ENCODE measurements at places on chromosomes 3 and 15.

- no peak for DNase-seq
These were observed 15.3 kb upstream of the EBLN2 start for GRCh38 chr3:73046195-73046594.

DNA sequence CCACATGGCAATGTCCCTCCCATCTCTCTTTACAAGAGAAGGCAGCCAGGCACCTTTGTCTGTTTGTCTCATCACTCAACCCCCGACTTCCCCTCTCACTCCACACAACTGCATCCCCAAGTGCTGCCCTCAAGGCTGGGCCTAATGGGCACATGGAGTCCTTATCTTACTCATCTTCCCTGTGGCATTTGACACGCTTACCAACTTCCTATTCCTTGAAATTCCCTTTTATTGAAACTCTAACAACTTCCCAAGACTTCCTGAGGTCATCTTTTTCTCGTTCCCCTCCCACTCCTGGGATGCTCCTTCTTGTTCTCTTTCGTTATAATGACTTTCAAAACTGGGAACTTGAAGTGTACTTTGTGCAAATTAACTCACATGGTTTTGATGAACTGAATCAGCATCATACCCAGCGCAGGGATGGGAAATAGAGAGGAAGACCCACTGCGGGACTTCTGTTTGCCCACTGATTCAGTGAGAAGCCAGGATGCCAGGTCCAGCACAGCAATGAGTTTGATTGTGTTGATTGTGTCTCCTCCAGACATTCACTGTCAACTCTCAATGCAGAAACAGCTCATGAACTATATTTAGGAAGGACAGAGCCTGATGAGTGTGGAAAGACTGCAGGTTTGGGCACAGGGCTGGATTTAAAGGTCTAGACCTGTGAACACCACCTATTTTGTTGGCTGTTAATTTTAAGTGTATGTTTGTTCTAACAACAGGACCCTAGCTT is 104.7 kb upstream of the TNIK start:
- DNase-seq = no peak

GRCh38 chr3:62503516-62503915 is 130.2 kb upstream of the FEZF2 start:
- no peak for DNase-seq

- no peak for DNase-seq
These were observed 7.0 kb downstream of the CEP152 start for GRCh38 chr15:48803877-48804276.

DNA sequence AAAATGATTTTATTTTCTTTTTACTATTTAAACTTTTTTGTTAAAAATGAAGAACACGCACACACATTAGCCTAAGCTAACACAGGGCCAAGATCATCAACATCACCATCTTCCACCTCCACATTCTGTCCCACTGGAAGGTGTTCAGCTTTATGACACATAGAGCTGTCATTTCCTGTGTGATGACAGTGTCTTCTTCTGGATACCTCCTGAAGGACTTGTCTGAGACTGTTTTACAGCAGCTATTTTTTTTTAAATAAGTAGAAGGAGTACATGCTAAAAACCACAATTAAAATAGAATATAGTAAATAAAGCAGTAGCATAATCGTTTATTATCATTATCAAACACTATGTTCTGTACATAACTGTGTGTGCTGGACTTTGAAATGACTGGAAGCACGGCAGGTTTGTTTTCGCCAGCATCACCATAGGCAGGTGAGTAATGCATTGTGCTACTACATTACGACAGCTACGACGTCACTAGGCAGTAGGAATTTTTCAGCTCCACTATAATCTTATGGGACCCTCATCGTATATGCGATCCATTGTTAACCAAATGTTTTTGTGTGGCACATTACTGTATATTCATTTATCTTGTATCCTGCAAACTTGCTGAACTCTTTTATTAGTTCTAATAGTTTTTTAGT is 72.8 kb downstream of the KLF15 start:
- no peak for DNase-seq

DNA sequence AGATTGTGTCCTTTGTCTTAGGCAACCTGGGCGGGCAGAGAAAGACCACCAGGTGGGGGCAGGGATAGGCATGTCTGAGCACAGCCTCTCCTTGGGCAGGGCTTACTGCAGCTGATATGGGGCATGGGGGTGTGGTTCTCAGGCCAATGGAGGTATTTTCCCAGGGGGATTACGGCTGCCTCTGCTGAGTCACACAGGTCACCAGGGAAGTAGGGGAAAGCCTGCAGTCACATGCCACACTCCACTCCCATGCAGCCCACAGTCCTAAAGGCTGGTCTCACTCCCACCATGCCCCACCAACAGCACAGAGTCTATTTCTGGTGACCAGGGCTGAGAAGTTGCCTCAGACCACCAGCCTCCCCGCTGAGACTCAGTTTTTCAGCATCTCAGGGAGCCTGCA is 466.4 kb downstream of the DIPK2A start:
- DNase-seq = no peak

DNA sequence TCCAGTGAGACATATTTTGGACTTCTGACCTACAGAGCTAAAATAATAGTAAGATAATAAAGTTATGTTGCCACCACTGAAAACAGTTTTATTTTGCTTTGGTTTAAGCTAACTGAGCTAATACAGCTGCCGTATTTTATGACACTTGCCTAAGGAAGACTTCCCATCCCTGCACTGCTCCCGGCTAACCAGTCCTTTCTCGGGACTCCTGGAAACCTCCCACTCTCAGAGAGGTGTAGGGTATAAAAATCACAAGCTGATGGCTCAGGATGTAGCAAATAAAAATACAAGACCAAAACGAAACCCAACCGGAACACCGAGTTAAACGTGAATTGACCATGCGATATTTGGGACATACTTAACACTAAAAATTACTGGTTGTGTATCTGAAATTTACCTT is 448 bp upstream of the KBTBD12 start:
- no peak for DNase-seq

DNA sequence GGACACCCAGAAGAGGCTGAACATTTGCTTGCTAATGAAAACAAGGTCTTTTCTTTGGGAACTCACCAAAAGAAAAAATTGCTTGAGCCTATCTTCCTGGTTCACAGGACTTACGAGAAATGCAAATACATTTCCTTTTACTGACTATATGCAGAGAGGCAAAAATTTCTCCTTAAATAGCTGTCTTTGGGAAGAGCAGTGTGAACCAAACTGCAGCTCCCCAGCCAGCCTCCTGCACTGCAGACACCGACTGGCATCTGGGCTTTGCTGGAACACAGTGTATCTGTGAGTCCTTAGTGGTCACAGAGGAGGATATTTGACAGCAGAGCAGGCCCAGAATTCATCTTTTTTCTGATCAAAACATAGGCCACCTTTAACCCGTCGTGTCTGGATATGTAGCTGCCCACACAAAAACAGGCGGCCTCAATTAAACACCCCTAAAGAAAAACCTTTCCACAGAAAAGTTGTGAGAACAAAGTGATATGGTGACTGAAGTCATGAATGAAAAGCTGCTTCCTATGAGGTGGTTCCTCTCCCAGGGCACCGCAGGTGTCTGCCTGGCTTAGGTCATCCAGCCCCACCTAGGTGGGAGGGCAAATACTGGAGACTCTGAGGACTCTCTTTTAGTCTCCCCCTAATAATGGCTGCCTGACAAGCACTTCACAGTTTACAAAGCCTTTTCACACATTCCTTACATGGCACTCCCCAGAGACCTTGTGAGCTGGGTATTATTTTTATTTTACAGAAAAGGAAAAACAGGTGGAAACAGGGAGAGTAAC is 46.1 kb upstream of the TMEM158 start:
- no peak for DNase-seq

- DNase-seq = no peak
These were observed 7.0 kb downstream of the C15orf39 start for GRCh38 chr15:75208501-75209288.

DNA sequence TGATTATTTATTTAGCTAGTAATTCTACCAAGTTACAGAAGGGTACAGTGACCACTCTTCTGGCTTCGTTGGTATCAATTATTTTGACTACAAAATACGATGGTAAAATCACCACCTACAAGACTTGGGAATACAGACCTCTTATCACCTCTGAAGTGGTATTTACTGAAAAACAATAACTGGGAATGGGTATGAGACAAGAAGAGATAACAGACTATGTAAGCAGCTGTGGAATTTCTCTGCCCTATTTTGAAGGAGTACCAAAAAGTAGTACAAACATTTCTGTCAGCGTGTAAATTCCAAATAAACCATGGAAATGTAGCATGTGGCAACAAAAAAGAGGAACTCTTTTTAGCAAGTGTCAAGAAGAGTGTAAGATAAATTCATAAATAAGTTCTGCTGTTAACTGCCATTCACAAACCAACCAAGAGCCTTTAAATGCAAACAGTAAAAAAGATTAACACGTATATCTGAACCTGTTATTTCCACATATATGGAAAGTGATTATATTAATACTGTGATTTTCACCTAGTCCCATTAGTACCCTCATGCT is 77.0 kb upstream of the SLC12A8 start:
- DNase-seq = no peak

- DNase-seq = no peak
These were observed 344.0 kb upstream of the RARB start for GRCh38 chr3:25084016-25084415.

- DNase-seq = no peak
These were observed 71.8 kb upstream of the HACD2 start for GRCh38 chr3:123656691-123657090.

GRCh38 chr3:178284181-178284580 is 252.1 kb upstream of the KCNMB2 start:
- no peak for DNase-seq

GRCh38 chr15:53251996-53252395 is 461.9 kb upstream of the ONECUT1 start:
- DNase-seq = no peak

GRCh38 chr15:52218816-52219215 is 27.6 kb upstream of the GNB5 start:
- no peak for DNase-seq

DNA sequence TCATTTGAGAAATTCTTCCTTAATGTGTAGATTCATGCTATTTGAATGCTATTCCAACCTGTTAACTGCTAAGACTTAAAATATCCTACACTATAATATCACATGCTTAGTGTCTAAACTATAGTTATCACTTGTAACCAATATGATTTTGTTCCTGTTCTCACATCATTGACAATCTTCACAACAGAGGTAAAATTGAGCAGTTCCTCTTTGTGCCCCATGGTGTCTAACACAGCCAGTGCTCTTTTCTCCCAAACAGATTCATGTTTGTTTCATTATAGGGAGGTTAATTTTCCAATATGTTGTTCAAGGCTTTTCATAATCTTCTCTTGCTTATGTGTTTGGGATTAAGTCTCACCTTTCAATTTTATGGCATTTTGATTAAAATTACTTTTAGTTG is 591.1 kb downstream of the ZPLD1 start:
- no peak for DNase-seq

DNA sequence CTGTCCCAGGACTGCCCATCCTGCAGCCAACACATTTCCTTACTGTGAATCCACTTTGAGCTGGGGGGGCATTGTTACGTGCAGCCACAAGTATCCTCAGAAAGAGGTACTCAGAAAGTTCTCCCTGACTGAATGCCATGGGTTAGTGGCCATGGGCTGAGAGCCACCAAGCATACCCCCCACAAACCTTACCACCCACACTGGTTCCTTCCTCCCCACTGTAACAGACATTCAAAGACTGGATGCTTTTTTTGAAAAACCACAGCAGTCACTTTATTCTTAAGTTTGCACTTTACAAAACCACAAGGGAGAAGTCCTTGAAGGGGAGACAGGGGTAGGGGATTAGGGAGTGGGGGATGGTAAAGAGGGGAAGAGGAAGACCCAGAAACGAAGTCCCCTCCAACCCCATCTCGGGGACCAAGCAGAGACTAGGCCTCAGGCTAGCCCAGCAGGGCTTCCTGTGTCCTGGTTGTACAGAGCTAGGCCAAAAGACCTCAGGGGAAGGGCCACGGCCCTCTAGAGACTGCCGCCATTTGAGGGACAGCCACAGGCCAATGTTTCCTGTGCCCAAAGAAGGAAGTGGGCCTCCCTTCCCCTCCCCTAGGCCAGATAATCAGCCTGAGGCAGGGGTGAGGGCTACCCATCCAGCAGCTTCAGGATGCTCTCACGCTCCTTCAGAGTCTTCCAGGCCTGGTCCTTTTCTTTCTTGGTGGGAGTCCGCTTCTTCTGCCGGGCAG is 10.1 kb upstream of the CAMK1 start:
- no peak for DNase-seq

GRCh38 chr3:43043071-43043766 is 62.7 kb downstream of the POMGNT2 start:
- no peak for DNase-seq

DNA sequence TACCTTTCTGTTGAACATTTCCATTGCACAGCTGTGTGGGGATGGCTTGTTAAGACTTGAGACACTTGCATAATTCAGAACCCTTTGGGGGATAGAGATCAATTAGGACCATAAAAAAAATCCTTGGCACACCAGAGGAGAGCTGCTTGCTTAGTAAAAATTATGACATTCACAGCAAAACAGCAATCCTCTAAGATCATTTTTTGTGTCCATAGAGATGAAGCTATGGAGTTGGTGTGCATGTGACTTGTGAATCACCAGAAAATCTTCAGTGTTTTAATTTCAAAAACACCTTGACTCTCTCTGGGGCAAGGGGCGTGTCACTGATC is 7.7 kb downstream of the COL8A1 start:
- no peak for DNase-seq

- DNase-seq = no peak
These were observed 17.5 kb upstream of the ZBTB20 start for GRCh38 chr3:115164374-115165221.

DNA sequence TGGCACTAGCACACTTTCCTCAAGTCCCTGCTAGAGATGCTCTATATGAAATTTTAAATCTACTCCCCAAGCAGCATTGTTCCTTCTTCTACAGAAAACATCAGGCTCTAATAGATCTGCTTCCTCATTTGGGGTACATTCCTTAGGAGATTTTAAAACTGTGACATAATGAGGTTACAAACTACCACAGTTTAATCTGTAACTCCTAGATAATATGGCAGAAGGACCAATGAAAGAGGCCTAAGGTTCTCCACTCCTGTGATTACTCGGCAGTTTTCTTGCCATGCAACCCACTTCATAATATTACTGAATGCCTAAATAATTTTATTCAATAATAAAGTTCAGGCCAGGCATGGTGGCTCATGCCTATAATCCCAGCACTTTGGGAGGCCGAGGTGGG is 16.1 kb downstream of the ZNF106 start:
- DNase-seq = no peak

- DNase-seq = no peak
These were observed 68.0 kb downstream of the COL8A1 start for GRCh38 chr3:99706410-99706809.

- no peak for DNase-seq
These were observed 39.0 kb downstream of the TTC23 start for GRCh38 chr15:99210334-99210733.

DNA sequence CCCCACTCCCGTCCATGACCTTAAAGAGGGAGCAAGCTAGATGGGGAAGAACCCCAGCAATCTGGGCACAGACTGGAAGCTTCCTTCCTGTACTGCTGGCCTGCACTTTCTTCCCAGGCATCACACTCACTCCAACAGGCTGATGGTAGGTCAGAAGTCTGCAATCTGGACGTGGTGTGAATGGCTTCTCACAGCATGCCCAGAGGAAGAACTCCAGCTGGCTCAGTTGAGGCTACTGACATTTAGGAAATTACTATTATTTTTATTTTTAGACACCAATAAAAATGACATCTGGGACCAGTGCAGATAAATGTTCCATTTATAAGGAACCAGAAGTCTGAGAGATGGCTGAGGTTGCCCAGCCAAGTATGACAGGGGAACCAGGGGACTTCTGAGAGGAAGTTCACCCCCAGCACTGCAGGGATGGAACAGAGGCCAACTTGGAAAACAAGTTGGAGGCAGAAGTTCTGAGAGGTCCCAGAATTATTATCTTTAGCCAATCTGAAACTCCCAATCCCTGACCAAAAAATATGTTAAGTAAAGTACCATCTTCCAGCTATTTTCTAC is 163.8 kb upstream of the CTNNB1 start:
- DNase-seq = no peak
